ENCODE measurements at places on chromosomes 7 and 10. TPM values are rescaled to one million over a fixed set of nuclear protein-coding genes. Genes with fewer than 3 reads are reported as not detected.

Gene KCND2
- not detected for total RNA-seq

Gene PBLD
- 3.6 TPM for total RNA-seq

DNA sequence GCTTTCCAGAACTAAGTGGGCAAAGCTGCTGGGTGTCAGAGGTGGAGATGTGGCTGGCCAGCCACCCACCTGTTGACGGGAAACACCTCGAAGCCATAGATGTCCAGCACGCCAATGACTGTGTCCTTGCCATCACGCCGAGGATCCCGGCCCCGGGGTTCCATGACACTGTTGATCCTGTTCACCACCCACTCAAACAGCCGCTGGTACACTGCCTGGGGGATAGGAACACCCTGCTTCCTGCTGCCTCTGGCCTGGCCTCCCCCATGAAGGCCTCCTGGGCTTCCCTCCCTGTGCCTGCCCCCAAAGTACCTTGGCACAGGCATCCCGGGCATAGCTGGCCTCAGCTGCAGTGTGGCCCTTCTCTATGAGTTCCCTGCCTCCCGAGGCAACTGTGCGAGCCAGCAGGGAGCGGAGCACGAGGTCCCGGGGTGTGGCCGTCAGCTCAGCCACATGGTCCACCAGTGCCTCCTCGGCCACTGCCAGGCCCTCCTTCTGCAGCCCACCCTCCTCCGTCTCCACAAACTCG, 8.2 kb downstream of the MYO1G start:
- DNase-seq, result no peak

GRCh38 chr7:69162326-69162725, 435.9 kb upstream of the AUTS2 start:
- no peak for DNase-seq

DNA sequence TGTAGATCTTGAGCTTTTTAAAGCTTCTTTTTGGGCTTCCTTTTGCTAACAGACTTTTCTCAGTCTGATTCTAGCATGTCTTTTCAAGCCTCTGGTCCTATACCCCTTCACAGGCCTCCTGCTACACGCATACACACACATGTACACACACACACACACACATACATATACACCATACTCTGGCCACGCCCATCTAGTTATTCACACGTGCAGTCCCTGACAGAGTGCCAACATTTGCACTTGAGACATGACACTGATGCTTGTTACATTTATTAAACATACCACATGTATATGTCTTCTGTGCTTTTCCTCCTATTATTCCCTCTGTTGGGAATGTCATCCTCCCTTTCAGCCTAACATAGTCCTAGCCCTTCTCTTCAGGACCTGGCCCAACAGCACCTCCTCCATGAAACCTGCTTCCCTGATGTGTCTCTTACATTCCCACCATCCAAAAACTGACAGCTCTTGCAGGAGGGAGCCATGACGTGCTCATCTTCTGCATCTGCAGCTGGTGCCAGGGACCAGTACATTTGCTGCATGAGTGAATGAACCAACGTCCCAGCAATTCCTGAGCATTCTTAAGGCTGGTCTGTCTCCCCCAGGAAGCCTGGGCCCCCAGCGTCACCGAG, 222.1 kb downstream of the ARHGAP12 start:
- DNase-seq, result no peak

GRCh38 chr10:120455004-120455403, 2.0 kb upstream of the PLPP4 start:
- DNase-seq, result no peak

- peak; percentile 91 for DNase-seq
These were observed 7.3 kb downstream of the TSPAN15 start for GRCh38 chr10:69458430-69459100.

GRCh38 chr7:5172196-5172775, 17.7 kb upstream of the WIPI2 start:
- DNase-seq, result no peak

DNA sequence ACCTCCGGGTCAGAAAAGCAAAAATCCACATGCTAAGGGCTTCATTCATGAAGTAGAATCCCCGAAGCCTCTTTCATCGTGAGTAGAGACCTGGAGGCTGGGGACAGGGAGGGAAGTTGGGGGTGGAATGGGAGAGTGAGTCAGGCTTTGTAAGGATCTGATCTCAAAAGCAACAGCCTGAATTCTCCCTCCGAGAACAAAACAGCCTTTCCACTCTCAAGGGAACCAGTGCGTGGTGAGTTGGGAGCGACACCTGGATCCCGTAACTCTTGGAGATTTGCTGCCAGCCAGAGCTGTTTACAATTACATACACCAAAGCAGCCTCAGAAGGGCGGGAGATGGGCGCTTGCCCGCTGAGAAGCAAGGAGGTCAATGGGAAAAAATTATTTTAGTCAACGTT, 10.8 kb downstream of the AFAP1L2 start:
- DNase-seq, result no peak

Data from HT-29 (cell line).